HS-5 (cell line): ENCODE measurements at places on chromosomes 1 and 21.
A peak's percentile ranks its signal among the peaks of the same experiment; 100 is the strongest.

DNA sequence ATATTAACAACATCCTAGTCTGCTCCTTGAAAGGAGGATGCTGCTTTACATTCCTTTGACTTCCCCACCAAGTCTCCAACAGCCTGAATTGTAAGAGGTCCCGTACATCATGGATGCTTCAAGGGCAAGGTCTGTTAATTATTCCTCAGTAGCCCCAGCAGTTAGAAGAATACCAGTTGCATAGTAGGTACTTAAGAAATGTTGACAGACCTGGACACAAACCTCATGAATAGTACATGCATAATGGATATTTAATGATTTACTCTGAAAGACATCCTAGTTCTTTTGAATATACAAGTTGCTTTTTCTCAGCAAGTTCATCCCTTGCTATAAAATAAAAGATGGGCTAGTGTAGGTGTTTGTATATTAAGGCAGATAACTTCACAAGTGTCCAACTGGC lies 112.1 kb upstream of the DPYD start:
- no peak for DNase-seq

GRCh38 chr1:182147136-182147820 lies 85.8 kb upstream of the ZNF648 start:
- no peak for DNase-seq

GRCh38 chr1:78003070-78003746 lies 1.5 kb upstream of the DNAJB4 start:
- no peak for DNase-seq

GRCh38 chr1:202311875-202312635 lies 29.7 kb downstream of the UBE2T start:
- no peak for DNase-seq

DNA sequence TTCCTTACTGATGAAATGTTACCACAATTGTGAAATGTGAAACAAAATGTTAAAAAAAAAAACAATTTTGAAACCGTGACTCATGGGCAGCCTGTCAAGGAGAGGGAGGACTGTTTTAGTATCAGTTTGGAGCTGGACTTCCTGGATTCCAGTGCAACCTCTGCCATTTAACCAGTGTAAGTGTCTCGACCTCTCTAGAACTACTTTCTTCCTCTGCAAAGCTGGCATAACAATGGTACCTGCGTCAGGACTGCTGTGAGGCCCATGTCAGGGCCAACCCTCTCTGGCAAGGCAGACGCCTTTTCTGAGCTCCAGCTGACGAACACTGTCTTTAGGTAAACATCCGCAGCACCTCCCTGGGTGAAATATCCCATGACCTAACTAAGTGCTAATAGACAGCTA lies 20.9 kb downstream of the URB1 start:
- DNase-seq, result peak; percentile 48

DNA sequence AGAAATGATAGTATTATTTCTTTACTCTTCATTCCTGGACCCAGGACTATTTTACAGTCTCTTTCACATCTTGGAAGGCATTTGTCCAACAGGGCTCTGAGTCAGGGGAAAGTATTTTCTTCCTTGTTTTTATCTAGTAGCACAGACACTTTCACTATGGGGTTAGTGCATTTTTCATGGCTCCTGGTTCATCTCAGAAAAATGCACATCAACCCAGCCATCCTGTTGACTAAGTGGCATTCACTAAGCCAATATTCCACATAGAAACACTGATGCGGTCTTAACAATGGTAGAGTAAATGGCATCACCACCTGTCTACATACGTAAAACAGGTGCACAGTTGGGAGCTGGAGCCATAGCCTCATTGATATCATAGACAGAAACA lies 87.4 kb upstream of the C1orf21 start:
- DNase-seq, result peak; percentile 92

DNA sequence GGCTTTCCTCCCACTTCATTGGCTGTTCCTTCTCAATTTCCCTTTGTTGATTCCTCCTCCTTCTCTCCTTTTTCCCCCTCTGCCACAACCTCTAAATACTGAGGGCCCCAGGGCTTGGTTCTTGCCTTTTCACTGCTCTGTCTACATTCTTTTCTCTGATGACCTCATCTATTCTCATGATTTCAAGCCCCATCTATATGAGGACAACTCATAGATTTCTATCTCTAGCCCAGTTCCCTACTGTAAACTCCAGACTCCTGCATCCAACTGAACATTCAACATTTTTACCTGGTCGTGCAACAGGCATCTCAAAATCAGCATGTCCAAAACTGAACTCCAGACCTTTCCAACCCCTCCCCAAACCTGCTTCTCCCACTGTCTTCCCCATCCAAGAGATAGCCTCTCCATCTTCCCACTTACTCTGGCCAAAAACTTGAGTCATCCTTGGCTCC lies 11.5 kb upstream of the SLC9A1 start:
- DNase-seq, result no peak

DNA sequence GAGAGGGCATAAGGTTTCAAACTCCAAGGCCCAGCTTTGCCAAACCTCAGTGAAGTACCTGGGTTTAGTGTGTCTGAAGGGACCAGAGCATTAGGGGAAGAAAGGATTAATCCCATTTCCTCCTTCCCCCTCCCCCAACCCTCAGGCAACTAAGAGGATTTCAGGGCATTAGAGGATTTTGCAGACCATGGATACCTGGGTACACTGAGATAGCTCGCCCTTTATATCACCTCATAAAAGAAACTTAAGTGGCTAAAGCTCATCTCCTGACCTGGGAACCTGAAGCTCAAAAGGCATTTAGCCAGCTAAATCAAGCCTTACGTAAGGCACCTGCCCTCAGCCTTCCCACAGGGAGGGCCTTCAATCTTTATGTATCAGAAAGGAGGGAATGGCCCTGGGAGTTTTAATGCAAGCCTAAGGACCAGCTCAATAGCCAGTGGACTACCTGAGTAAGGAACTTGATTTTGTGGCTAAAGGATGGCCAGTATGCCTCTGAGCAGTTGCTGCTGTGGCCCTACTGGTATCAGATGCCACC lies 26.4 kb upstream of the SMYD3 start:
- DNase-seq, result no peak

GRCh38 chr1:234135501-234135900 lies 231.0 kb downstream of the SLC35F3 start:
- DNase-seq, result no peak

DNA sequence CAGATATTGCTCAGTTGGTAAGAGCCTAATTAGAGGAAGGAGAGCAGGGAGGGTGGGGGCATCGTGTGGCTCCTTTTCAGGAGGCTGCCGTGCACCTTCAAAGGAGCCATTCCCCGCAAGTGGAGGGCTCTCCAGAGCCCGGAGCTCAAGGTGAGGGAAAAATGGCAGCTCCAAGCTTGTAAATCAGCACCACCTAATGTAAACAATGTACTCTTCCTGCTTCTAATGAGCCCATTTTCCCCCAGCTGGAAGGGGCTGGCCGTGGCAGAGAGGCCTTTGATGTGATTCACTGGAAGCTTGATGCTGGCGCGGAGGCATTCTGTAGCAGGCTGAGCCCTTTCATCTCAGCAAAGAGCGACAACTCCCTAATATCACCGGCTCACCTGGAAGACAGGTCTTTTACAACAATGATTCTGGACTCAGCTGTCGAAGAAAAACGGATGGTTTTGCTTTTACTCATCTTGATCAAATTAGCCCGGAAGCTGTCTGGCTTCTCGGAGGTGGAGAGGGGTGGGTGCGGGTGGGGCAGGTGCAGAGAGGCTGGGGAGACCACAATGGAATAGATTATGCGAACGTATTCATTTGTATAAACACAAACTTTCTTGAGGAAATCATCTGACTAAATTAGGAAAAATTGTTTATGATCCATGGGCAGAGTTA lies 112.5 kb downstream of the RRAGC start:
- DNase-seq, result no peak
